Lower lobe of right lung (tissue), 2 donors: ENCODE measurements at places on chromosomes 7 and 10. TPM values are rescaled to one million over a fixed set of nuclear protein-coding genes. Genes with fewer than 3 reads are reported as not detected.

GRCh38 chr7:129149511-129149910, 5.0 kb downstream of the TSPAN33 start:
- H3K4me1 ChIP-seq, result peaks cover 25% of the 10 kb centered on the region
- H3K27me3 ChIP-seq, result peaks cover 33% of the 10 kb centered on the region
- no peak overlapping the region for H3K4me3 ChIP-seq

- no peaks in the 10 kb centered on the region for H3K27me3 ChIP-seq
- no peaks in the 10 kb centered on the region for H3K4me1 ChIP-seq
- no peak overlapping the region for H3K4me3 ChIP-seq
- H3K36me3 ChIP-seq, result no peaks in the 10 kb centered on the region
- no peak for DNase-seq
Observed at GRCh38 chr7:119065966-119066365, 841.5 kb downstream of the ANKRD7 start.

Gene SNCG
- 25.0 TPM for total RNA-seq

Gene HIF1AN
- 35.6 TPM for total RNA-seq

Gene HGF
- total RNA-seq, result 17.2 TPM
